ENCODE measurements at places on chromosomes 5 and 9.
A peak's percentile ranks its signal among the peaks of the same experiment; 100 is the strongest.

DNA sequence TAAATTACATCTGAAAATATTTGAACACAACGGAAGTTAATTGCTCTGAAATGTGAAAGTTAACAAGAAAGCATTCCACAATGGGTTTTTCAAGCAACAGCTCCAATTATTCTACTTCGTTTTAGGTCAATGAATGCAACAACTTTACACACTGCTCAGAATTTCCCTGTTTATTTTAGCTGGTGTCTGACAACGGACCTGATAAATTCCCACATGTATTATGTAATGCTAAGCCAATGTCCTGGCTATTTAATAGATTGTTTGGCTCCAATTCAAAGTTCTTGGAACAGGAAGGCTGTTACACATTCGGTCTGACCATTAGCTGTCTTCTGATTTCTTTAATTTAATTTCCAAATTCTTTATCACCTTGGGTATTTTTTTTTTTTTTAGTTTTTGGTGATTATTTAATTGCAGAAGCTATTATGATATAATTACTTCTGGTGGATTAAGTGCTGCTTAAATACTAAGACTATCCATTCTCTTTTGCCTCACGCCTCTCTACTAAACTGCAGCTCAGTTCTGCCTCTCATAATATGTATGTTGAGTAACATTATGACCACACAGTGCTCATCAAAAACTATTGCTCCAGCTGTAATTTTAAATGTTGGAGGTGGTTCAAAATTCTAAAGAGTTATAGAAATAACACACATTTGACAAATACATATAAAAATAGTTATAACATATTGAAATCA lies 57.9 kb downstream of the MEF2C start:
- DNase-seq = no peak

DNA sequence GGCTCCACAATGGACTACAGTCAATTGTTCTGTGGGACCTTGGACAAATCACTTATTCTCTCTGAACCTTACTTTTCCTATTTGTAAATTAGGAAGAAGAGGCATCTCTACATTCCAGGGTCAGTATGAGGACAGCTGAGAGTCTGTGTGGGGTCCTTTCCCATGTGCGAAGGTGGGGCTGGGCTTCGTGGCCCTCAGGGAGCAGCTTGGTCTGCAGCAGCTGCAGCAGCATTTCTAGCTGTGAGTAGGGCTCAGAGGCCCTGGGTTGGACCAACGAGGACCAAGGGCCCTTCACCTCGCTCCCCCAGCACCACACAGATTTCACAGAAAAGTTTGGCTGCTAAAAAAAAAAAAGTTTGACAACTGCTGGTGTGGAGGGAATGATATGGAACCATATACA lies 9.4 kb upstream of the DDX41 start:
- no peak for DNase-seq

- DNase-seq = no peak
These were observed 115.4 kb downstream of the RGS3 start for GRCh38 chr9:113578882-113579282.

- no peak for DNase-seq
These were observed 80.0 kb downstream of the AK8 start for GRCh38 chr9:132797861-132798659.

GRCh38 chr5:15933259-15934207 lies 246.1 kb downstream of the MARCHF11 start:
- DNase-seq = no peak

DNA sequence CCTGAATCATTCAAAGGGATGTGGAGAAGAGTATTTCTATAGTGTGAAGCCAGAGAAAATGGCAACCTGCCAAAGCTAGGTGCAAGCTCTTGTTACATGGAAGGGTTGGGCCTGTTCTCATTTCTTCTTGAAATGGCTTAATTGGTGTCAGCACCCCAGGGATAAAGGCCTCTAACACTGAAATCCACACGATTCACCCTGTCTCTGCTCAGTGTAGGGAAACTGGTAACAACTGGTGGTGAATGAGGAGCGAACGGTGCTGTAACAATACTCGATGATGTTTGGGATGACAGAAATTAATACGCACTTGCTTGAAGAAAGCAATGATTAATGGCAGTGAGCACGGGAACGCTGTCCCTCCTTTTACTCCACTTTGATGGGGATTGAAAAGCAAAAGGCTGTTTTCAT lies 16.2 kb downstream of the PBX3 start:
- peak; percentile 72 for DNase-seq

DNA sequence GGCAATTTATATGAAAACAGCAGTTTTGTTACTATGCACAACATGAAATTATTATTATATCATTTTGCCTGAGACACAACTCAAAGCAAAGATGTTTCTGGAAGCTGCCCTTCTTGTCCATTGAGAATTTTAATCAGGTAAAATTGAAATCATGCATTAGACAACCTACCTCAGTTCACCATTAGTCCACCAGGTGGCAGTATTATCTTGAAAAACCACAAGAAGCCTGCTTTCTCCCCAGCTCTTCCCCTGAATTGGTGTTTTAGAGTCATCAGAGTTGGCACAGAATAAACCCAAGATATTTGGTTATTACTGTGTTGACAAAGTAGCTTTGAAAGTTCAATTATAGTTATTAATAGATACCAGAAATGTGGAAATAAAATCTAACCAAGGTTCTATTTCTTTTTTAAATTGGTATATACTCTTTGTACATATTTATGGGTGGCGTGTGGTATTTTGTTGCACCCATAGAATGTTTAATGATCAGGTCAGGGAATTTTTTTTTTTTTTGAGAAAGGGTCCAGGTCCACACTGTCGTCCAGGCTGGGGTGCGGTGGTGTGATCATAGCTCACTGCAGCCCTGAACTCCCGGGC lies 25.7 kb downstream of the UTP15 start:
- DNase-seq = peak; percentile 4

GRCh38 chr9:112396416-112396815 lies 16.5 kb downstream of the HSDL2 start:
- no peak for DNase-seq

DNA sequence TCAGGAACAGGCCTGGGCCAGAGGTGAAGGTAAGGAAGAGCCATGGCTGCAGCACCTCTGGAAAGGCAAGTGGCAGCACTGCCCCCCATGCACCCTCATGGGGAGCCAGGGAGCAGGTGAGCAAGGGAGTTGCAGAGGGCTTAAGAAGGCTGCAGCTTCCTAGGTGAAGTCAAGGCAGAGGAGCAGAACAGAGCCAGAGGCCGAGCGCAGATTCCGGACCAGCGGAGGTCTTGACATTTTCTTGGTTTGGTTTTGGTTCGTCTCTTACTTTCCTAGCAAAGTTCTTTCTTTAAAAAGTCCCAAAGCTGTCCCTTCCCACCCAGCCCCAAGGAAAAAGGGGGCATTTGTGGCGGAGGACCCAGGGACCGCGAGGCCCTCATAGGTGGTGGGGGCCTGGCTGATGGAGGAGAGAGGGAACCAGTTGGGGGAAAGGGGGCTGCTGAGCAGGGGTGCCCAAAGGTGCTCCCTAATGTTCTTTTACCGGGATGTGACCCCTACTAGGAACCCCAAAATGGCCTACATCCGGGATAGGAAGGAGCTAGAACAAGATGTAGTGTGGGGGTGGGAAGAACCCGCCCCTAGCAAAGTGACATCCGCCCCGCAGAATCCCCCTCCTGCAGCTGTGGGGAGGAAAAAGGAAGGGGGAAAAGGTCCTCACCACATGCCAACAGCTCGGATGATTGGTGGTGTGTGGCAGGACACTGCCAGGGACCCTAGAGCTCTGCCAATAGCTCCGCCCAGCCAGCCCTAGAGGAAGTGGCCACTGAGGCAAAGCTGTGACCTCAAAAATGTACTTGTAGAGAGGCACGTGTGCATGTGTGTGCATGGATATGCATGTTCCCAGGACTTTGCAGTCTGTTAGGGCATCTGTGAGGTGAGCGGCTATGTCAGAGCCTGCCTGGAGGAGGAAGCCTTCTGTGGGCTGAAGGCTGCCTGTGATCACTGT lies 914 bp upstream of the CD72 start:
- no peak for DNase-seq

DNA sequence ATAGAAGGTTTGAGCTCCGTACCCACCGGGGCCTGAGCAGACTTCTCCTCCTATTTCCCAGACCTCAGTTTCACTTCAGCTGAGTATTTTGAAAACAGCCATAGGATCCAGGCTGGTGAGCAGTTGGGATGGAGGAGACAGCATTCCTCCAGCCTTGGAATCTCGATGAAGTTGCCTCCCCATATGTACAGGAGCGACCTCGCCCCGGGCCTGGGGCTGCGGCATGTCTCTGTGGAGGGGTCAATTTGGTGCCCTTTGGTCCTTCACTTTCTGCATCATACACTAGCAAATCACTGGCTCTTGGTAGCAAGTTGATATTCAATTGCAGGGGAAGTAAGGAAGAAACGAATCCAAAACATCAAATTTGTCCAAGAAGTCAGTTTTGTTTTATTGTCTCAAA lies 402.0 kb upstream of the IRX4 start:
- DNase-seq = no peak

DNA sequence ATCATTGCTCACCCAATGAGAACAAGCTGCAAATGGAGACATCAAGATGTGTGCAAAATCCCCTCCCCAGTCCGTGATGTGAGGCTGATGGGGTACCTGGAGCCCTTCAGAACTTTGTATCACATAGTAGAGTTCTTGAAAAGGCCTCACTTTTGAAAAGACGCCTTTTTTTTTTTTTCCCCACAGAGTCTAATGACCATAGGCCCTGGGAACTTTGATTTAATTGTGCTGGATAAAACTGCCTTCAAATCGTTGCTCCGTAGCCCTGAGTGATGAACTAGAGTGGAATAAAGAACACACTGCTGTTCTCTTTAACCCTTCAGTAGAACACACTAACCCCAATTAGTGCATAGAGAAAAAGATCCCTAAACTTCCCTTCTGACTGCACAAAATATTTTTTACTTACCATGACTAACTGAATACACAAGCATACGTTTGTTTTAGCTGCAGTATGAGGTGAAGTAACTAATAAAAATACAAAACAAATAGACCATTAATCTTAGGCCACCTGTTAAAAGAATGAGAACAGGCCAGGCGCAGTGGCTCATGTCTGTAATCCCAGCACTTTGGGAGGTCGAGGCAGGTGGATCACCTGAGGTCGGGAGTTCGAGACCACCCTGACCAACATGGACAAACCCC lies 15.1 kb downstream of the PSAT1 start:
- DNase-seq = no peak

GRCh38 chr9:117763314-117763713 lies 59.1 kb downstream of the TLR4 start:
- no peak for DNase-seq

DNA sequence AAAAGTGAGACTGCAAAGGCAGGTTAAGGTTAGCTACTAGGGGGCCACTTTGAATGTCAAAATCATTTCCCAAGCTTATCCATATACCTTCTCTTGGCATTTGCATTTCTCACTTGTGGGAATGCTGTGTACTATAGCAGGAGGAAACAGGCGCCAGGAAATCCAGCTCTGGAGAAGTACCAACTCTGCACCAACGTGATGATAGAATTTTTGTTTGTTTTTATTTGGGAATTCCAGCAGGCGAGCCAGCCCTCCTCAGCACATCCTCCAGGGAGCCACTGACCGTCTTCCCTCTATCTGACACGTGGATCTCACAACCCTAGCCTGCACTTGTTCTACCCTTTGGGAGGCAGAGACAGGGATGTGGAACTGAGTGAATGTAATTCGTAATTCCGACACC lies 318.0 kb downstream of the ACTL7B start:
- DNase-seq = no peak

DNA sequence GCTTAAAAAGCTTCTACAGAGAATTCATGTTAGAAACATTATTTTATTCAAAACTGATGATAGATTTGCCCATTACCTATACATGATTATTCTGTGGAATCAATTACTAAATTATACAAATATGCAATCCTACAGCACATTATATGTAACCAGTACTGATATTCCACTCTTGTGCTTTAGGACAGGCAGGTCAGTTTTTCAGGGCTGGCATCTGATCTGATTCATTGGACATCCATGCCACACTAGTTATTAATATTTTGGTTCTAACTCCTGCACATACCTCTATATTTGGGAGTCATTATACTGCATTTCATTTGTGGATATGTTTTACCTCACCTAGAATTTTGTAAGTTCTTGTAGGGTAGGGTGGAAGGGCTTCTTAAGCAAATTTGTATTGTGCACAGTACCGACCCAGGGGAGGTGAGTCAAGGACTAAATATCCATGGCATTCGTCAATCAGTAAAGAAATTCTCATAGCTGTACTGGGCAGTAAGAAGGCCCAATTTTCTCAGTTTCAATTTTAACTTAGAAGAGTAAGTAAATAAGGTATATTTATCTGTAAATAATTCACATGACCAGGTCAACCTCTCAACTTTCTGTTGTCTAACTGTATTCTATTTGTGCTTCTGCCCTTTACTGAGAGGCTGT lies 33.5 kb downstream of the ELOVL7 start:
- DNase-seq = no peak

- no peak for DNase-seq
These were observed 719 bp upstream of the ISCA1 start for GRCh38 chr9:86282979-86283535.

DNA sequence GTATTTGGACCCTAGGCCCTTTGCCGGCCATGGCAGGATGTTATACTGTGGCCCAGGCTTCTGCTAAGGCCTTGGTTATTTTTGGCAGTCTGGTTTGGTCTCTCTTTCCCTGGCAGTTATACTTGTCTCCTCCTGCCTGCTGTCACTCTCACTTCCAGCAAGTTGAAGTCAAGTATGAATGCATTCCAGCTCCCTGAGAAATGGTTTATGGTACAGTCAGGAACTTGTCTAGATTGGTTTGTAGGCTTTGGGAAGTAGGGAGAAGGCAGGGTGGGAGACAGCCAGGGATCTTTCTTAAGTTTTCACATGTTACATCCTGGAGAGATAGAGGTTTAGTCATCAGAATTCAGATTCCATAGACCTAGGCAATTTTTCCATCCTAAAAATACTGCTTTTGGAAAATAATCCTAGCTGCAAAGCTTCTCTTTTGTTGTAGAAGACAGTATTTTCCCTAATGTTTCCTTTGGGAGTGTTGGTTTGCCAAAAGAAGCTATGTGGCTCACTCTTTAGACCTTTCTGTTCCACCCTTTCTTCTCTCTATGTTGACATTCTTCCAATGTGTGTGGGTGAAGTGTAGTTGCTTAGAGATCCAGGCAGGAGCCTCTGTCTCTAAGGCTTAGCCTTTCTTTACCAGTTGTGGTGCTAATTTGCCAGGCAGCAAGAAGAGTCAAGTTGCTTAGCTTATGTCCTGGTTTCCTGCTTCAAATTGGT lies 2.5 kb upstream of the KDM3B start:
- DNase-seq = no peak

GRCh38 chr9:32863291-32863690 lies 80.0 kb downstream of the TMEM215 start:
- no peak for DNase-seq

GRCh38 chr5:159854916-159855315 lies 61.4 kb upstream of the ADRA1B start:
- DNase-seq = no peak

DNA sequence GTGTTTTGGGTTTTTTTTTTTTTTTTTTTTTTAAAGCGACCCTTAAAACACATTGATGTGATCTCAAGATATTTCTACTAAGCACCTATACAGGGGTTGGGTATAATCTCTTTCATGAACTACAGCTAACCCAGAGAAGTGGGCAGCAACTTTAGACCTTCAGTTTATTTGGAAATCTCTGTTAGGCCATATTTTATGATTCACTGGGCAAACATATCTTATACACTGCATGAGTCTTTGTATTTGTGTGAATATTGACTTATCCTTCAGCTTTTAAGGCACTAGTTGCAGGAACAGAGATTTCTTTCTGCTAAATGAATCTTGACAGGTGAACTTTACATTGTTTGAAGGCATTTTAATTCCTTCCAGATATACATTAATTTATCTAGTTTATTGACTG lies 194.4 kb downstream of the ARRDC3 start:
- no peak for DNase-seq

- DNase-seq = no peak
These were observed 410.1 kb downstream of the AGTPBP1 start for GRCh38 chr9:85331626-85332025.

GRCh38 chr5:138336952-138337684 lies 948 bp upstream of the FAM53C start:
- no peak for DNase-seq
